ENCODE measurements at places on chromosomes 3 and 15. TPM values are rescaled to one million over a fixed set of nuclear protein-coding genes. Genes with fewer than 3 reads are reported as not detected.

DNA sequence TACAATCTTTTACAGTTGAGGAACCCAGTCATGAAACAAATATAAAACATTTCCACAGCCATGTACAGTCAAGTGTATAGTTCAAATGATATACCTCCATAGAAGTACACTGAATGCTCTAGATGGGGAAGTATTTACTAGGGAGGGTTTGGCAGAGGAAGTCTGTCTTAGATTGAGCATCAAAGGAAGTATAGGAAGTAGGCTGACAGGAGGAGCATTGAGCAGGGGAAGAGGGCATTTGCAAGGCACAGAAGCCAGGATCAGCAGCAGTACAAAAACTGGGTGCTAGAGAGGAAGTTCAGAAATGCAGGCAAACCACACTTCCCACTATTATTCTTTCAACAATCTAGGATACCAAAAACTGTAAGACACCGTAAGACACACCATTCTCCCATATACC, 122.6 kb downstream of the ANO10 start:
- H3K36me3 ChIP-seq = no peaks in the 10 kb centered on the region
- H3K4me3 ChIP-seq = no peak overlapping the region
- no peaks in the 10 kb centered on the region for H3K4me1 ChIP-seq
- H3K27ac ChIP-seq = no peak overlapping the region
- DNase-seq = no peak
- no peaks in the 10 kb centered on the region for H3K27me3 ChIP-seq

- no peak overlapping the region for H3K4me3 ChIP-seq
- H3K36me3 ChIP-seq = no peaks in the 10 kb centered on the region
Measured at GRCh38 chr3:181771120-181771519, 59.4 kb downstream of the SOX2 start.

DNA sequence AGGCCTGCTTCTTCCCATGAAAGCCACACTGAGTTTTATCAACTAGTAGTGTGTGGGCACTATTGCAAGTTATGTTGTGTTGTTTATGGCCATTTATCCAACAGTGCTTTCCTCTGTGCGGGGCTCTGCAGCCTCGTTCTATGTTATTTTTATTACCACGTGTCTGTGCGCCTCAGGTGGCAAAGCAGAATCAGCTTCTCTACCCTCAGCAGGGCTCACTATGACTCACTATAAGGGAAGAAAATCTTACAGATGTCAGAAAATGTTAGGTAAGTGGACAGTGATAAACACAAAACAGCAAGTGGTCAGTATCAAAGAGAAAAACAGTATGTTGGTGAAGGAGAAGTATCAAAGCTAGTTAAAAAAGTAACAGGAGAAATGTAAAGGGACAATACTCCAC, 61.4 kb downstream of the MOBP start:
- H3K36me3 ChIP-seq = no peaks in the 10 kb centered on the region
- H3K27ac ChIP-seq = no peak overlapping the region
- no peak for DNase-seq
- no peaks in the 10 kb centered on the region for H3K4me1 ChIP-seq
- peaks cover 6% of the 10 kb centered on the region for H3K27me3 ChIP-seq
- no peak overlapping the region for H3K4me3 ChIP-seq

DNA sequence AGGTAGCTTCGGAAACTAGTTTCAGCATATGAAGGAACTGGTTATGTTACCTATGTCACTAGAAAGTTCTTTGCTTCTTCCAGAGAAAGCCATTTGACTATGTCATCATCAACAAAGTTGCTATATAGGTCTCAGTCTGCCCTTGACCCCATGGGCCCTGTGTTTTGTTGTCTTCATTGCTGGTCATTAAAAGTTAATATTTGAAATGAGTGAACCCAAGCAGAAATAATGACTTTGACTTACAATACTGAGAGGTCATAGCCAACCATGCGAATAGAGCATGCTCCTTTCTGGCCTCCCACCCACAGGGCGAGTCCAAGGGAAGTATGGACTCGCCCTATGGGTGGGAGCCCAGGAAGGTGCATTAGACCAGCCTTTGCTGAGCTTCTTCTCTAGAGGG, 40.9 kb downstream of the APH1B start:
- DNase-seq = no peak
- no peak overlapping the region for H3K27ac ChIP-seq
- no peaks in the 10 kb centered on the region for H3K36me3 ChIP-seq
- no peak overlapping the region for H3K4me3 ChIP-seq
- H3K27me3 ChIP-seq = no peaks in the 10 kb centered on the region

- no peaks in the 10 kb centered on the region for H3K36me3 ChIP-seq
- DNase-seq = no peak
- H3K27me3 ChIP-seq = peaks cover 6% of the 10 kb centered on the region
- no peak overlapping the region for H3K4me3 ChIP-seq
Measured at GRCh38 chr3:187594272-187594671, 75.9 kb downstream of the SST start.

DNA sequence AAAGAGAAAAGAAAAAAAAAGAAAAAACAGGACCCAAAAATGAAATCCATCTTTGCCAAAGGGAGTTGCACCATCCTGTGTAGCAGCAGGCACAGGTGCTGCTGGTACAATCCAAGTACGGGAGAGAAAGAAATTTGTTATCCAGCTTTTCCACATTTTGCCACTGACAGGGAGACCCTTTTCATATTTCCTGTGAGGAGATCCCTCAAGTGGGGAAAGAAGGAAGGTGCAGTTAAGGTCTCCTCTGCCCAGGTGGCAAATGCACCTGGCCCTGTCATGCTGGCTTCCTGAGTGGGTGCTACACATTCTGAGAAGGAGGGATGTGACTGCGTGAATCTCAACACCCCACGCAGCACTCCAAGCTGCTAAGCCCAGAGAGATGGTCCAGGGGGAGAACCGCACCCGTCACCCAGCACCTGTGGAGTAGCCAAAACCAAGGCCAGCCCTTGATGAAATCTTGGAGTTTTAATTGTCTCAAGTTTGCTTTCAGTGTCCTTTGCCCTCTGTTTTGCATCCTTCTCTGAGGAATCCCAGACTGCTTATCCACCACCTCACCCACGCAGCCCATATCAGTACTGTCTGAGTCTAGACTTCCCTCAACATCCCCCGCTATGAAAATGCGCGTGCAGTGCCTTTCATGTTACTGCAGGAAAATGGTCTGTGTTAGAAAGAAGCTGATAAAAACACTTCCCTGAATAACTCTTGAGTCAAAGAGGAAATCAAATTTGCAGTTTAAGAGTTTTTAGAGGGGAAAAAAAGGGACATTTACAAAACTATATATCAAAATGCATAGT, 141.9 kb upstream of the THBS1 start:
- H3K27me3 ChIP-seq = peaks cover 32% of the 10 kb centered on the region
- no peaks in the 10 kb centered on the region for H3K36me3 ChIP-seq
- H3K4me3 ChIP-seq = no peak overlapping the region
- H3K27ac ChIP-seq = no peak overlapping the region
- DNase-seq = no peak

- no peak for DNase-seq
- H3K27me3 ChIP-seq = no peaks in the 10 kb centered on the region
- no peaks in the 10 kb centered on the region for H3K4me1 ChIP-seq
- no peak overlapping the region for H3K27ac ChIP-seq
- H3K4me3 ChIP-seq = no peak overlapping the region
Measured at GRCh38 chr3:85560088-85560785, 601.4 kb downstream of the CADM2 start.

GRCh38 chr3:149809699-149810098, 3.3 kb upstream of the RNF13 start:
- no peaks in the 10 kb centered on the region for H3K36me3 ChIP-seq
- no peak overlapping the region for H3K4me3 ChIP-seq
- peaks cover 3% of the 10 kb centered on the region for H3K27me3 ChIP-seq
- peaks cover 19% of the 10 kb centered on the region for H3K4me1 ChIP-seq

DNA sequence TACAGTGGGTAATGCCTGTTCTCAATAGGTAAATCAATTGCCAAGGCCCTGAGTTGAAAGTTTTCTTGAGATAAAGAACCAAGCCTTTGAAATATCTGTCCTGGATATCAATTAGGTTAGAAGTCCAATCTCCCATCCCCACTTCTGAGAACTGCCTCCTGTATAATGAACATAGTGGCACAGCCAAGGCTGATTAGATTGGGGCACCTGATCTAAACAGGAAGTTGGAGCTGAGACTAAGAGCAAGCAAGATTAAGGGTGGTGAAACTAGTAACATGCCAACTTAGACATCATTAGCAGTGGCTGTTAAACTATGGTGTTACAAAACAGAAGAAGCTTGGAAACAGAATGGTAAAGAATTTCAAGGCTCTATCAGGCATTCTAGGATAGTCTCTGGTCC, 137.7 kb upstream of the TMEM108 start:
- no peaks in the 10 kb centered on the region for H3K36me3 ChIP-seq
- no peak overlapping the region for H3K27ac ChIP-seq
- no peak overlapping the region for H3K4me3 ChIP-seq
- no peaks in the 10 kb centered on the region for H3K4me1 ChIP-seq
- no peak for DNase-seq

DNA sequence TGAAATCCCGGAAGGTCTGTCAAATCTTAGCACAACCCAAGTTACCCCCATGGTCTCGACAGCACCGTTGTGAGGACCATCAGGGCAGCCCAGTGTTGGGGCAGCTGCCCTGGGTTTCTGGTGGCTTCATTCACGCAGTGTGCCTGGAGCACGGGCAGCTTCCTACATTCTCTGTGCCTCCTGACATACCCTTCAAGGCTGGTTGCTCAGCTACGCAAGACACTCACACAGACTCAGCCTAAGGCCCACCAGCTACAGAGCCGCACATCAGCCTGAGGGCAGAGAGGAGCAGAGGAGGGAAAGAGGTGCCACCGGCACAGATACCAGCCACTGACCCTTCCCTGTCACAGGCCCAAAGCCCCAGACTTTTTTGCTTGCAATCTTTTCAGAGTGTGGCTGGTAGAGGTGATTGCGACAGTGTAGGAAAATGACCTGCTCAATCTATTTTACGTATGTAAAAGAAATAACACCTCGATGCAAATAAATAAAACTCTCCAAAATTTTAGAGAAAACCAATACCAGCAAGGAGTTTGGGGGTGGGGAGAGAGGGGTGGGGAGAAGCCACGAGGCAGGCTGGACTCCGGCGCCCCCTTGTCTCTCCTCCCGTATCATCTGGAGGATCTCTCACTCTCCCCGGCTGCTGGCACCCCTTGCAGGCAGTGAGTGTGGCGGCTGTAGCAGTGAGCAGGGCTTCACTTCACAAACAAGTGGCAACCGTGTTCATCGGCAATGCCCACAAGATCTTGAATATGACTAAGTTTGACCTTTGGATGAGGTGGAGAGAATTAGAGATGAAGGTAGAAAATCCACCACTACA, 12.7 kb downstream of the CSPG5 start:
- no peaks in the 10 kb centered on the region for H3K4me1 ChIP-seq
- no peaks in the 10 kb centered on the region for H3K36me3 ChIP-seq
- H3K4me3 ChIP-seq = no peak overlapping the region
- H3K27me3 ChIP-seq = peaks cover 16% of the 10 kb centered on the region
- no peak for DNase-seq
- no peak overlapping the region for H3K27ac ChIP-seq

DNA sequence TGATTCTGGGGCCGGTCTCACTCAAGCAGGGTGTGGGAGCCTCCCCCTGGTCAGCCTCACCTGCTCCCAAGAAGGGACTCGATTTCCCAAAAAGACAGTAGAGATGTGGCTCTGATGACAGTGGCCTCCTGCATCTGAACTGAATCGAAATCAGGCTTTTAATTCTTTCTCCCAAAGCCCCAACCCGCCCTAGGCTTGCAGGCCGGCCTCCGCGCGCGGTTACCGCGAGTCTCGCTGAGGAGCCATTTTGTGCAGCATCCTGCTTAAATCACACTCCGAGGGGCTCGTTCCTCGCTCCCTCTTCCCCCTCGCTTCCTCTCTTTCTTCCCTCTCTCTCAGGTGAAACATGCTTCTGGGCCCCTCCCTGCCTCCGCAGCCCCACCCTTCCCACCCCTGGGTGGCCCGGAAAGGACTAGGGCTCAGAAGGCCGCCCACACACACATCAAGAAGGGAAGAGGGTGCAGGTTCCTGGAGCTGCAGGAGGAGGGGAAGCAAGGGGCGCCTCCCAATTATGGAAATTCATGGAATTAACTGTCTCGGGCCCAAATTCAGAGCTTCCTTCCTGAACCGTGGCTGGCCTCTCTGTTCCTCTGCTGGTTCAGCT, 30.9 kb upstream of the POLG start:
- no peak overlapping the region for H3K27ac ChIP-seq
- H3K4me1 ChIP-seq = no peaks in the 10 kb centered on the region
- H3K4me3 ChIP-seq = no peak overlapping the region

DNA sequence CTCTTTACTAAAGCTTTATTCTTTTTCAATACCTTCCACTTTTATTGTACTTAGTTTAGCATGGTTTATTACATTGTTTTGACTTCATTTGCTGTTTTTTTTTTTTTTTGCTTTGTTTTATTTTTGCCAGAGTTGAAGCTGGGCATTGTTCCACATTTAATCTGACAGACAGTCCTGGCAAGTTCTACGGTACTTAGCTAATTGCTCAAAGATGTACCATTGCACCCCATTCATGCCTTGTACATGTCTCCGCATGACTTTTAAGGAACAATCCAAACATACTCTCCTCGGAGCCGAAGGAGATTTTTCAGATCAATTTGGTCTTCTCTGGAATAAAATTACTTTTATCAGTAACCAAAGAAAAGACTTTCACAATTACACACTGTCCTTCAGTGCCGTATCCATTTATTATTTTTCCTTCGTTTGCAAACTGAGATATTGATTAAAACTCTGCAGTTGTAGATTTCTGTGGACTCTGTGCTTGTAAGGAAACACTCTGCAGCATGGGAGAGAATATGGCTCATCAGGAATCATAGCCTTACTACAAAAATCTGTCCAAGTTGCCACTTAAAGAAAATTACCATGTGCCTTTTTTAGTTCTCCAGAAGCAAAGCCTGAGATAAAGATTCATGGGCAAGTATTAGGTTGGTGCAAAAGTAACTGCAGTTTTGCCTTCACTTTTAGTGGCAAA, 952.0 kb downstream of the AGBL1 start:
- H3K36me3 ChIP-seq = no peaks in the 10 kb centered on the region
- H3K27me3 ChIP-seq = no peaks in the 10 kb centered on the region
- H3K27ac ChIP-seq = no peak overlapping the region
- no peak overlapping the region for H3K4me3 ChIP-seq

GRCh38 chr15:62935300-62936081, 107.1 kb upstream of the TPM1 start:
- no peak overlapping the region for H3K4me3 ChIP-seq
- DNase-seq = no peak
- no peaks in the 10 kb centered on the region for H3K36me3 ChIP-seq
- H3K4me1 ChIP-seq = peaks cover 12% of the 10 kb centered on the region

- H3K4me3 ChIP-seq = no peak overlapping the region
- peaks cover 22% of the 10 kb centered on the region for H3K4me1 ChIP-seq
- no peak overlapping the region for H3K27ac ChIP-seq
- no peak for DNase-seq
- peaks cover 3% of the 10 kb centered on the region for H3K36me3 ChIP-seq
- no peaks in the 10 kb centered on the region for H3K27me3 ChIP-seq
Measured at GRCh38 chr3:24352893-24353553, 141.6 kb downstream of the THRB start.

- no peak for DNase-seq
- no peaks in the 10 kb centered on the region for H3K36me3 ChIP-seq
- peaks cover 13% of the 10 kb centered on the region for H3K27me3 ChIP-seq
Measured at GRCh38 chr3:108017587-108017986, 73.2 kb downstream of the CD47 start.

The TFDP2 gene
- total RNA-seq = 94.5 TPM

The BLM gene
- 19.6 TPM for total RNA-seq

The SPCS1 gene
- 89.6 TPM for total RNA-seq

The SLITRK3 gene
- not detected for total RNA-seq

The LRTM1 gene
- total RNA-seq = not detected

The MRPL3 gene
- 90.4 TPM for total RNA-seq

The GP9 gene
- not detected for total RNA-seq

The XCR1 gene
- not detected for total RNA-seq

The PCOLCE2 gene
- 2.2 TPM for total RNA-seq

All from progenitor cell of endocrine pancreas (in vitro differentiated cells).